ENCODE measurements at places on chromosomes 5 and 9.

GRCh38 chr9:11973011-11973410 is 720.2 kb upstream of the TYRP1 start:
- DNase-seq, result no peak

GRCh38 chr9:137837345-137838278 is 40.0 kb upstream of the CACNA1B start:
- no peak for DNase-seq

DNA sequence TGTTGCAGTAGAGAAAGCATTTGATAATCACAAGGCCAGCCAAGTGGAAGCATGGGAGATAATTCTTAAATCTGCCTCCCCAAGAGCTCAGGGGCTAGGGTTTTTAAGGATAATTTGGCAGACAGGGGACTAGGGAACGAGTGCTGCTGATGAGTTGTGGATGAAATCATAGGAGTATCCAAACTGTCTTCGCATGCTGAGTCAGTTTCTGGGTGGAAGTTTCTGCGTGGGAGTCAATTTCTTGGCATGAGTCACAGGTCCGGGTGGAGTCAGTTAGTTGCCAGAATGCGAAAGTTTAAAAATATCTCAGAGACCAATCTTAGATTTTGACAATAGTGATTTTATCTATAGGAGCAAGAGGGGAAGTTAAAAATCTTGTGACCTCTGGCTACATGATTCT is 112.6 kb downstream of the TMC1 start:
- DNase-seq, result no peak

DNA sequence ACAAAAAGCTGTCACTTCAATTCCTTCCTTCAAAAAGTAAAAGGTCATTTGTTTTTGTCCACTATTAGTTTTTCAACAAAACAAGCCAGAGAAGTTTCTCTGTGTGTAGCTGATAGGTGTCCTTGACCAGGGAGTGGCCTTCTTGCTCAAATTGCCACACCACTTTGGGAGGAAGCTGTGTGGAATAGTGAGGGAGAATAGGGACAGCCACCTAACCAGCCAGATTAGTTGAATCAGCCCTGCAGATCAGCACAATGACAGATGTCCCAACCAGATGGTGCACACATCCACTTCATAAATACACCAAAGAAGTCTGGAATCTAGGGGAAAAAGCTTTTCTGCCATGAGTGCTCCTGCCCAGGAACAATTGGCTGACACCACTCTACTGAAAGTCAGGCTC is 37.2 kb downstream of the NREP start:
- DNase-seq, result no peak

DNA sequence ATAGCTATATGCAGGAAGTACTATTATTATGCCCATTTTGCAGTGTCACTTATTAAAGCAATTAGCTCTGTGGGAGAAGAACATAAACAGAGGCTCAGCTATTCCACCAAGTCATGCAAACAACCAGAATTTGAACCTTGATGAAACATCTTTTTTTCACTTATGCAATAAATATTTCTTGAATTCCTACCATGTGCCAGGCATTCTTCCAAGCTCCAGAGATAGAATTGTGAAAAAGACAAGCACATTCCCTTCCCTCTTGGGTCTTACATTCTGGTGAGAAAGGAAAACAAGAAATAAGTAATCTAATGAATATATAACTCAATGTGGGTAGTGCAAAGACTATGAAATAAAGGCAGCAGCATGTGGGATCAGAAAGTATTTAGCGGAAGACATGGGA is 32.1 kb upstream of the ADRB2 start:
- DNase-seq, result no peak

- DNase-seq, result no peak
These were observed 1.8 kb upstream of the KLF4 start for GRCh38 chr9:107491081-107492053.

DNA sequence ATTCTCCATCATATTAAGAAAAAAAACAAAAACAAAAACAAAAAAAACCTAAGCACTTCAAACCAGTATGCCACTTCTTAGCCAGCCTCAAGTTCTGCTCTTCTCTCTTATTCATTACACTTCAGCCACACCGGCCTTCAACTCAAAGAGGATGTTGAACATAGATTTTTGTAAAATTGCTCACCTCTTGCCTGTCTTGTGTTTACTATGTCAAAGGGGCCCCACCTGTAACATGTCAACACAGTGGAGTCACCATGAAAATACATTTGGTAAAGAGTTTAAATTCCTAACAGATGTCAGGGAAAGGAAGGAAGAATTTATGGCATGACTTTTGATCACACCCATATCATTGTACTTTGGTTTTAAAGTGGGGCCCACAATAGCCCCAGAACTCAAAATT is 121.1 kb upstream of the GHR start:
- DNase-seq, result no peak

DNA sequence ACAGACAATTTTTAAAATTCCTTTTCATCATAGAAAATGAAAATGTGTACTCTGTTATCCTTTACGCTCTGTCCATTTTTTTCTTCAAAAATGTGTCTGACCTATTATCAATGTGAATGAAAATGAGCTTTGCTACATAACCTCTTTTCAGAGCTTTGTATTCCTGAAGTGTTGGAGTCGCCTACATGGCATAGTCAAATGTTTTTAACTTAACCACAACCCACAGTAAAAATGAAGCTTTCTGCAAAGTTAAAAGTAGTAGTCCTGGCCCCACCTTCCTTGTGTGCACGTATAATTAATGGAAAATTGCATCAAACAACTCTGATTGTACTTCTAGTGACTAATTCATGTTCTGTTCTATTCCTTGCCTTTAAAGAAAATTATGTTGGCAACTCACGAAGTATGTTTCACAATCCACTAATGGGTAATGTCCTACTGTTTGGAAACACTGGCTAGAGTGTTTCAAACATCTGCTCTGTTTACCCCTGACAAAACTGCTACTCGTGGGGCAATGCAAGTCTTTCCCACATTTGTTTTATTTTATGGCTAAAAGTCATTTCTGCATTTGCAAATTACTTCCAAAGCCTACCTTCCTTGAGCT is 18.6 kb upstream of the PSAT1 start:
- DNase-seq, result no peak
